ENCODE measurements at places on chromosomes 13 and 19.

- no peak for DNase-seq
Measured at GRCh38 chr19:27676334-27676733, 1536.6 kb downstream of the UQCRFS1 start.

DNA sequence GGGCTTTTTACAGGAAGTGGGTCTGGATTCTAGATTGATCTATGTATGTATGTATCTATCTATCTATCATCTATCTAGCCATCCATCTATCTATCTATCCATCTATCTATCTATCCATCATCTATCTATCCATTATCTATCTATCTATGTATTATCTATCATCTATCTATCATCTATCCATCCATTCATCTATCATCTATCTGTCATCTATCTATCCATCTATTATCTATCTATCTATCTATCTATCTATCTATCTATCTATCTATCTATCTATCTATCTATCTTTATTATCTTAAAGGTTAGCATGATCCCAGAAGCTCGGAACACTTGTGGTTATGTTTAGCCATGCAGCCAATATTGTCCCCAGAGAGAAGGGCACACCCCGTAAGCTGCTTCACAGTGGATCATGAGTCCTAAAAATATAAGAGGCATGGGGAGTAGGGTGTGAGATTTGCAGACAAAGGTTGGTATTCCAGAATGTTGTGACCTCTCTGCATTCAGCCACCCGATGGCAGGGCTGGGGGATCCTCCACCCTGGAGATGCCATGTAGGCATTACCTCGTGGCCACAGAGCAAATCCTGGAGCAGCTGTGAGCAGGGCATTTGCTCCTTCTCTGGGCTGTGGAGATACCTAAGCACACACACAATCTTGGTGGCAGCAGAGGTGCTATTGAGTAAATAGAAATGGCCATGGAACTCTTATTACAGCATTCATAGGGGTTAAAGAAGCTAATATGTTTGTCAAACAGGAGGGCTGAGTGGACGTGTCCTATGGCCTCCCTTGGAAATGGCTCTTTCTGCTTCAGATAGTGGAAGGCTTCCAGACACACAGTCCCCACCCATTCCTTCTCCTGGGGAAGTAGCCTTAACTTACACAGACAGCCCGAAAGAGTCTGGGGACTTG lies 310.0 kb upstream of the TSHZ3 start:
- DNase-seq: no peak

GRCh38 chr13:22091222-22091970 lies 420.5 kb downstream of the FGF9 start:
- DNase-seq: no peak

- no peak for DNase-seq
Measured at GRCh38 chr19:41864374-41864773, 4.3 kb downstream of the RPS19 start.

DNA sequence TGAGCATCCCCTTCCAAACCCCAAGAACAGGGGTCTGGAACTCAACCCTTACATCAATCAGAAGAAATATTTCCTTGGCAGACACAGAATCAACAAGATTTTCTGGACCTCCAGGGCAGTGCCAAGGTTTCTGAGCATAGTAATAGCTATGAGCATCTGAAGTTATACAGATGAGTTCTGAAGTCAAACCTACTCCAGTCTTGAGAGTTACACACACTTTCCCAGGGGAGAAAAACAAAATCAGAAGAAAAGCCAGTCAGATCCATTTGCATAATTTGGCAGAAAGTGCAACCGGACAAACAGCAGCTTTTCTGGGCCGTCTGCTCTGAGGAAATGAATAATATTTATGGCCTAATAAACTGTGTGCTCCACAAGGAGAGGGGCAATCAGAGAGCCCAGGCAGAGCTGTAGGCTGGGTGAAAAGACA lies 93.1 kb downstream of the KL start:
- no peak for DNase-seq

DNA sequence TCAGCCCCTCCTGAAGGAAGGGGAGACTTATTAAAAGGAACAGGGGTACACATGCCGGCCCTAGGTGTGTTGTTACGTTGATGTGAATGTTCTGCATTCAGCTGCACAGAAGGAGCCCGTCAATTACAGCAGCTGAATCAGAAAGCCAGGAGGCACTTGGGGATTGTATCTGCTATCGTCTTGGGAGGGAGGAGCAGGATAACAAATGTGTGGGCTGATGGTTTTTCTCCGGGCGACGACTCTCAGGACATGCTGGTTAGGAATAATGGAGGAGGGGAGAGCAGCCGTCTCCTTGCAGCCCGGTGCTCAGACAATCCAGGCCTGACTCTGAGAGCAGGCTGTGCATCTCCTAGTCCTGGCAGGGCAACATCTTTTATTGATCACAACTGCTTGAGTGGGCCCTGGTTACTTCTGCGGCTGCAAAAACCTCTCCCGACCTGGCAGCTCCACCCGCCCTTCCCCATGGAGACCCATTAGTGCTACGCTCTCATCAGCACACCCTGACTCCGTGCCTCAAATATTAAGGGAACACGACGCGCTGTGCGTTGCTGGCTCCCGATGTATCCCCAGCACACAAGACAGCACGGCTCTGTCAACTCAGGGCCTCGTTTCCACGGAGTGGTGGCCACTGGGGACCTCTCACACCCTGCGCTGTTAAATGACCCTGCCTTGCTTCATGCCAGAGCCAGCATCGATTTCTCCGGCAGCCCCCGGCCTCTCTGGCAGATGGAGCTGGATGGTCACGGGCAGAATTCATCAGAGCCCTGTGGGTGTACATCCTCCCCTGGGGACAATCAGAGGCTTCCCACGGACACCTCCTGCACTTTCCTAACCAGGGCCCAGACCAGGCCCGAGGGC lies 25.3 kb downstream of the PEPD start:
- no peak for DNase-seq

- no peak for DNase-seq
Measured at GRCh38 chr13:99310382-99311031, 3.3 kb upstream of the GPR183 start.

GRCh38 chr19:18897094-18898029 lies 1.4 kb upstream of the CERS1 start:
- DNase-seq: no peak

- DNase-seq: no peak
Measured at GRCh38 chr19:18765224-18765623, 25.9 kb downstream of the COMP start.

DNA sequence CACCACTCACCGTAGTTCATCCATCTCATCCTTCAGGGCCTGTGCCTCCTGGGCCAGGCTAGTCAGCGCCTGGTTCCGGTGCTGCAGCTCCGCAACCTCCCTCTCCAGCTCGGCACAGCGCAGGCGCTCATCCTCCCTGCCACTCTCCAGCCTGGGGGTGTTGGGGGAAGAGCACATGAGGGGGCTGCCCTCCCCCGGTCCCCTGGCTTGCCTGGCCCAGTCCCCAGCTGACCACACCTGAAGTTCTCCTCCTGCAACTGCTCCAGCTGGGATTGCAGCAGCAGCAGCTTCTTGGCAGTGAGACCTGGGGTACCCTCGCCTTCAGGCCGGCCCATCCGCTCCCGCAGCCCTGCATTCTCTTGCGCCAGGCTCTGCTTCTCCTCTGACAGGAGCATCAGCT lies 4.4 kb downstream of the HOOK2 start:
- DNase-seq: no peak

DNA sequence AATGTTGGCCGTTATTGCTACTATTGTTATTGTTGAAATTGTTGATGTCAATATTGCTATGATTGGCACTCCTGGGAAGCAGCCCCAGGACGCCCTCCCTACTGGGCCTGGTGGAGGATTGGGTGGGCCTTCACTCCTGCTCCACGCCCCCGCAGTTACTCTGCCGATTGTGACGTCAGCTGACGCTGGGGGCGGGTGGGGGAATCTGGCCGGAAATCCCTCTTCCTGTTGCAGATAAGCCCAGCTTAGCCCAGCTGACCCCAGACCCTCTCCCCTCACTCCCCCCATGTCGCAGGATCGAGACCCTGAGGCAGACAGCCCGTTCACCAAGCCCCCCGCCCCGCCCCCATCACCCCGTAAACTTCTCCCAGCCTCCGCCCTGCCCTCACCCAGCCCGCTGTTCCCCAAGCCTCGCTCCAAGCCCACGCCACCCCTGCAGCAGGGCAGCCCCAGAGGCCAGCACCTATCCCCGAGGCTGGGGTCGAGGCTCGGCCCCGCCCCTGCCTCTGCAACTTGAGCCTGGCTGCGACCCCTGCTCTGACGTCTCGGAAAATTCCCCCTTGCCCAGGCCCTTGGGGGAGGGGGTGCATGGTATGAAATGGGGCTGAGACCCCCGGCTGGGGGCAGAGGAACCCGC lies at the start of gene ETV2:
Gene ETV2 (plus strand): TSS at position 231 of the 637 bp plus-strand sequence. CDS start 716 bp downstream, outside the sequence.
- DNase-seq: no peak

DNA sequence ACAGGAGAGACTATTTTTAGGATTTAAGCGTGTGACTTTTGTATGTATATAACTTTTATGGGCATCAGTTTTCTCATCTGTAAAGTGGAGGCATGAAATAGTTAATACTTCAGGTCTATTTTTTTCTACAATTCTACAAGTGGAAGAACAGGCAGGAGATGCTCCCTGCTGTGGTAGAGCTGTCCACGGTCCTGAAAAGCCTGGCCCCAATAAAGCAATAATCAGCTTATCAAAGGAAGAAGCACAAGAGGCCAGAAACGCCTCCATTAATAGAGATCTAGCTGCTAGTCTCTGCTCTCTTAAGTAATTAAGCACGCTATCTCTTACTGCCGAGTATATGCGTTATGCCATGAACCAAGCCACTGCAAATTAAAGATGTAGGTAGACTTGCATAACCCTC lies 28.0 kb upstream of the WASF3 start:
- DNase-seq: no peak

- DNase-seq: no peak
Measured at GRCh38 chr13:30255696-30256095, 51.7 kb downstream of the KATNAL1 start.

- no peak for DNase-seq
Measured at GRCh38 chr13:114151031-114151430, 18.6 kb upstream of the RASA3 start.

DNA sequence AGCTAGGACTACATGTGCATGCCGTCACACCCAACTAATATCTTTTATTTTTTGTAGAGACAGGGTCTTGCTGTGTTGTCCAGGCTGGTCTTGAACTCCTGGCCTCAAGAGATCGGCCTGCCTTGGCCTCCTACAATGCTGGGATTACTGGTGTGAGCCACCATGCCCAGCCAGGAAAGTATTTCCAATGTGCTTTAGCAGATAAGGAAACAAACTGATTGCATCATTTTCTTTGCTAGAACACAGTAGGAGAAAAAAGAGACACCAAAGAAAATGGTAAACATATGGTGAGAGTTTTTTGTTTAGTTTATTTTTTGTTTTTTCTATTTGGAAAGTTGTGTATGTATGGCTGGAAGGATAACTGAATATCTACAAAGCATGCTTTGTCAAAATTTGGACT lies 46.9 kb upstream of the AKAP11 start:
- no peak for DNase-seq

DNA sequence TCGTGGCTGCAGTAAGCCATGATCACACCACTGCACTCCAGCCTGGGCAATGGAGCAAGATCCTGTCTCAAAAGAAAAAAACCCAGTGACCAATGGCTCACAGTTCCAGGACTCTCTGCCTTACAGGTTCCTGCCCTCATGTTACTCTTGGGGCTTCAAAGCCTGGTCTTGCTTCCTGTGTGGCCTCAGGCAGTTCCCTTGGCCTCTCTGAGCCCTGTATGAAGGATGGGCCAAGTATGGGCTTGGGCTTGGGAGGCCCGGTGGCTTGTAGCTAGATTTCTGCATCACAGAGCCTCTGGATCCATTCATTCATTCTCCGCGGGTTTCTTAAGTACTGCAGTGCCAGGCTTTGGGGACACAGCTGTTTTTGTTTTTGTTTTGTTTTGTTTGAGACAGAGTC lies 780 bp upstream of the TSPAN16 start:
- no peak for DNase-seq

DNA sequence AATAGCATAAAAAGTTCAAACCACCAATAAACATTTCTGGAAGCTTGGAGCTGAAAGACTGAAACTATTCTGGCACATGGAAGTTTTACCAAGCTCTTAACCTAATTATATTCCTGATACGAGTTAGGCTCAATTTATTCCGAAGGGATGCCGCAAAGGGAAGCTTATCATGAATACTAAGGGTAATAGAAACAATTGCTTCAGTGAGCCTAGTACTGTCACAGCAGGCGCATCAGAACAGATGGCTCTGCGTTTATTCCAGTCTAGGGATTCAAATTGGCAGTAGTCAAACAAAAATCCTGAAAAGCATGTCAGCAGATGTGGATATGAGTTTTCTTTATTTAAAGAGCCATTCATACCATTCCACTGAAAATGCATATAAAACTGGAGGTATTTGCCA lies 779.5 kb downstream of the GPC5 start:
- no peak for DNase-seq

DNA sequence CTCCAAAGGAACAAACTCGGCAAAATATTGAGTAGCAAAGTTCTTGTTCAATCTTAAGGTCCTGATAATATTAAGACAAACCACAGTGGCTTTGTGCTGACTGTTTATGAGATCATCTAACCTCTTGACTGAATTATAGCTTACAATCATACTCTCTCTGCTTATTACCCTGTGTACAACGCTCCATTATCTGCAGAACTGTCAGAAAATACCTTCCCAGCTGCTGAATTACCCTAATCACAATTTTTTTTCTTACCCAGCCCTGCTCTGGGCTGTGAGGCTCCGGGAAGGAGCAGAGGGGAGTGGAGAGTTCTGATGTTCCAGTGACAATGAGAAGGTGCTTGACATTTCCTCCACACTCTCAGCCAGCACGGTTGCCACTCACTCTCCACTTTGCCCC lies 64.8 kb downstream of the DCT start:
- DNase-seq: peak; percentile 57

GRCh38 chr13:100773923-100774663 lies 99.5 kb upstream of the TMTC4 start:
- DNase-seq: no peak

DNA sequence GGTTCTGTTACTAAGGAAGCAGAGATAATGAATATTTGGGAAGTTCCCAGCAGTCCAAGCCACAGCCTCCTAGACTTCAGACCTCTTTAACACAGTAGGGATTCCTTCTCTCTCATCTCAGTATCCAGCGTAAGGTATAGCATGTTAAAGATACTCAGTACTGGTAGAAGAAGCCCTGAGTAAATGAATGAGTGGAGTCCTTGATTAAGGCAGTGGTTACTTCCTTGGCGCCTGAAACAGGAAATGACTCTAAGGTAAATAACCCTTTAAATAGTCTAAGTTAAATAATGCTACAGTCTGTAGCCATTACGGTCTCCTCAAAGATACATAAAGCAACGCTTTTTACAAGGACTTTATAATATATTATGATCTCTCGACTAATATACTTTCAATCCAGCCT lies 650.8 kb upstream of the MIR17HG start:
- DNase-seq: no peak

All from NCI-H1092 (cell line).